ENCODE measurements at places on chromosomes 2 and 18. TPM values are rescaled to one million over a fixed set of nuclear protein-coding genes. Genes with fewer than 3 reads are reported as not detected.
A peak's percentile ranks its signal among the peaks of the same experiment; 100 is the strongest.

DNA sequence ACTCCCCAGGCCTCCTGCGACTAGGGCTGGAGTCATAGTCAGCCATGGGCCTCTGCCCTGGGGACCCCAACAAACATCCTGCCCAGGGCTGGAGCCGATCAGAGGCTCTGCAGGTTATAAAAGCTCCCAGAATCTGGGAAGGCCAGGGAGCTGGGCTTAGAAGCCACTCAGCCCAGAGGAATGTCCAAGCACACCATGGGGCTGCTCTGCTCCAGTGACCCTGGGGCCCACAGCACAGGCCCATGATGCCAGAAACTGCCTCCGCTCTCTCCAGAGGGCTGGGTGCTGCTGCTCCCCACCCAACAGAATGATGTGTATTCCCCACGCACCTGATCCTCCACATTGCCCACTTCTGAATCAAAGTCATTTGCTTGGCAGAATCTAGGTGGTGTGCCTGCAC is 88.5 kb downstream of the ARMC9 start:
- no peak for DNase-seq
- no peak overlapping the region for H3K27ac ChIP-seq
- H3K4me1 ChIP-seq = no peaks in the 10 kb centered on the region

GRCh38 chr18:37405229-37405628 is 160.4 kb downstream of the CELF4 start:
- H3K4me3 ChIP-seq = no peak overlapping the region
- H3K4me1 ChIP-seq = peaks cover 5% of the 10 kb centered on the region
- DNase-seq = no peak
- no peak overlapping the region for H3K27ac ChIP-seq

GRCh38 chr18:56085551-56085950 is 497.6 kb upstream of the TCF4 start:
- H3K27me3 ChIP-seq = no peaks in the 10 kb centered on the region
- no peak for DNase-seq
- no peaks in the 10 kb centered on the region for H3K4me1 ChIP-seq
- no peaks in the 10 kb centered on the region for H3K36me3 ChIP-seq
- H3K27ac ChIP-seq = no peak overlapping the region
- H3K4me3 ChIP-seq = no peak overlapping the region

GRCh38 chr2:67658820-67659219 is 261.7 kb downstream of the ETAA1 start:
- no peak for DNase-seq
- no peaks in the 10 kb centered on the region for H3K27me3 ChIP-seq
- no peak overlapping the region for H3K27ac ChIP-seq
- no peak overlapping the region for H3K4me3 ChIP-seq

GRCh38 chr2:238381341-238382115 is 45.2 kb upstream of the ASB1 start:
- H3K4me3 ChIP-seq = no peak overlapping the region
- DNase-seq = no peak
- H3K4me1 ChIP-seq = peaks cover 19% of the 10 kb centered on the region
- H3K27me3 ChIP-seq = no peaks in the 10 kb centered on the region
- peaks cover 13% of the 10 kb centered on the region for H3K36me3 ChIP-seq
- no peak overlapping the region for H3K27ac ChIP-seq

DNA sequence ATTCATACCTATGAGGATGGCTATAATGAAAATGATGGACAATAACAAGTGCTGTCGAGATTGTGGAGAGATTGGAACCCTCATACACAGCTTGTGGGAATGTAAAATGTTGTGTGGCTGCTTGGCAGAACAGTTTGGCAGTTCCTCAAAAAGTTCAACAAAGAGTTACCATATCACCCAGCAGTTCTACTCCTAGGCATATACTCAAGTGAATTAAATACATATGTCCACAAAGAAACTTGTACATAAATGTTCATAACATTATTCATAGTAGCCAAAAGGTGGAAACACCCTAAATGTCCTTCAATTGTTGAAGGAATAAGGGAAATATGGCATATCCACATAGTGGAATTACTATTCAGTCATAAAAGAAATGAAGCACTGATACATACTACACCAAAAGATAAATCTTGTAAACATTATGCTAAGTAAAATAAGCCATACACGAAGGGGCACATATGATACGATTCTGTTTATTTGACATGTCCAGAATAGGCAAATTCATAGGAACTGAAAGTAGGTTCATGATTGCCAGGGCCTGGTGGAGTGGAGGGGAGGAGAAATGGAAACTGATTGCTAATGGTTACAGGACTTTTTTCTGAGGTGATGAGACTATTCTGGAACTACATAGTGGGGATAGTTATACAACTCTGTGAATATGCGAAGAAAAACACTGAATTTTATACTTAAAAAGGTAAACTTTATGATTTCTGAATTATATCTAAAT is 92.1 kb downstream of the ADAM23 start:
- H3K4me3 ChIP-seq = no peak overlapping the region
- no peak for DNase-seq
- H3K27ac ChIP-seq = peak overlapping the region; percentile 72
- H3K27me3 ChIP-seq = peaks cover 11% of the 10 kb centered on the region
- H3K36me3 ChIP-seq = no peaks in the 10 kb centered on the region

GRCh38 chr18:65464361-65464760 is 286.5 kb upstream of the CDH7 start:
- DNase-seq = no peak
- no peaks in the 10 kb centered on the region for H3K4me1 ChIP-seq
- H3K27ac ChIP-seq = no peak overlapping the region
- H3K36me3 ChIP-seq = no peaks in the 10 kb centered on the region
- H3K27me3 ChIP-seq = no peaks in the 10 kb centered on the region
- no peak overlapping the region for H3K4me3 ChIP-seq

DNA sequence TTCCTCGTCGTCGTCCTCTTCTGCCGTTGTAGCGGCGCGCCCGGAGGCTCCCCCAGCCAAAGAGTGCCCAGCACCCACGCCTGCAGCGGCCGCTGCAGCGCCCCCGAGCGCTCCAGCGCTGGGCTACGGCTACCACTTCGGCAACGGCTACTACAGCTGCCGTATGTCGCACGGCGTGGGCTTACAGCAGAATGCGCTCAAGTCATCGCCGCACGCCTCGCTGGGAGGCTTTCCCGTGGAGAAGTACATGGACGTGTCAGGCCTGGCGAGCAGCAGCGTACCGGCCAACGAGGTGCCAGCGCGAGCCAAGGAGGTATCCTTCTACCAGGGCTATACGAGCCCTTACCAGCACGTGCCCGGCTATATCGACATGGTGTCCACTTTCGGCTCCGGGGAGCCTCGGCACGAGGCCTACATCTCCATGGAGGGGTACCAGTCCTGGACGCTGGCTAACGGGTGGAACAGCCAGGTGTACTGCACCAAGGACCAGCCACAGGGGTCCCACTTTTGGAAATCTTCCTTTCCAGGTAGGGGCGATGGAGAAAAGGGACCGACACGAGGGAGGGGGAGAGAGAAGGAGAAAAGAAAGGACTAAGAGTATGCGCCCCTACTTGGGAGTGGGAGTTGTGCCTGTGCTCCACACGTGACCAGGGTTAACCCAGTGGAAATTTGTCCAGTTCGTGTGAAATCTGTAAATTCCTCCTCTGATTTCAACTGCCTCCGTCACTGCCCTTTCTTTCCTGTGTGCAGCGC is 800 bp downstream of the HOXD13 start:
- peaks cover 85% of the 10 kb centered on the region for H3K27me3 ChIP-seq
- peak overlapping the region; percentile 71 for H3K4me3 ChIP-seq
- peaks cover 20% of the 10 kb centered on the region for H3K4me1 ChIP-seq

DNA sequence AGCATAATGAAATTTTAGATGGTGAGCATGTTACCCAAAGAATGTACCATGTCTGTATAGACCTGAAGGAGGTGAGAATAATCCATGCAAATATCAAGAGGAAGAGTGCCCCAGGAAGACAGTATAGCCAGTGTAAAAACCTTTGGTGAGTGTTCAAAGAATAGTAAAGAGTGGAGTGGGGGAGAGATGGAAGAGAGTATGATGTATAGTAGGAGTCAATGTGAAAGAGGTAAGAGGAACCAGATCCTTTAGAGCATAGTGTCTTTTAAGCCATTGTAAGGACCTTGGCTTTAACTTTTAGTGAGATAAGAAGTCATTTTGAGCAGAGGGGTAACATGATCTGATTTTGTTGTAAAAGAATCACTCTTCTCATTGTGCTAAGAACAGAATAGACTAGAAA is 1052.3 kb upstream of the ZEB2 start:
- H3K4me1 ChIP-seq = no peaks in the 10 kb centered on the region
- no peaks in the 10 kb centered on the region for H3K27me3 ChIP-seq
- H3K36me3 ChIP-seq = no peaks in the 10 kb centered on the region

DNA sequence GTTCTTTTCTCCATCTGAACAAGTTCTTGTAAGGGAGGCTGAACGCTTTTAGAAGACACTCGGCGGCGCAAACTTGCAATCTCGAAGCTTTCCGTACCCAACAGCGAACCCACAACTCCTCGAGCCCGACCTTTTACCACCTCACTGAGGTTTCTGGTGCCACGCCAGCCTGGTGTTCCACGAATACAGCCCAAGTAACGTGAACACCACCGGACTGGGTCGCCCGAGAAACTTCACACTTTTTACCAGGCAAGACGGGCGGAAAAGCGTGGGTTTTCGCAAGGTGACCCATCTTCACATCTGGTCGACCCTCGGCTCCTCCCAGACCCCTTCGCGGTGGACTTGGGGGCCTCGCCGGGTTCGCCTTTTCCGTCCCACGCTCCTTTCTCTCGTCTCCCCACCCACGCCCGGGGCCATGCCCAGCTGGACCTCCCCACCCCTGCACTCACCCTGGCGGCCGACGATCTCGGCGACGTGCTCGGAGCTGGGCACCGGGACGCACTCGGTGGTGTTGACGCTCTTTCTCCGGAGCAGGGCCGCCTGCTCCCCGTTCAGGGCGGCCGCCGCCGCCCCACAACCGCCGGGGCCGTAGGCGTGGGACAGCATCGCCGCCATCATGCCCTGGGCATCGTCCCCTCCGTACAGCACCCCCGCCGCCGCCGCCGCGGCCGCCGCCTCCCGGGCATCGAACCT is 1.2 kb downstream of the MEX3C start:
- H3K4me3 ChIP-seq = peak overlapping the region; percentile 95
- peaks cover 41% of the 10 kb centered on the region for H3K4me1 ChIP-seq
- no peaks in the 10 kb centered on the region for H3K27me3 ChIP-seq
- peak; percentile 18 for DNase-seq
- H3K27ac ChIP-seq = peak overlapping the region; percentile 96
- H3K36me3 ChIP-seq = no peaks in the 10 kb centered on the region

GRCh38 chr2:28469947-28470535 is 25.8 kb upstream of the PLB1 start:
- peak overlapping the region; percentile 43 for H3K27ac ChIP-seq
- H3K36me3 ChIP-seq = peaks cover 8% of the 10 kb centered on the region
- no peak for DNase-seq
- H3K27me3 ChIP-seq = no peaks in the 10 kb centered on the region
- H3K4me3 ChIP-seq = no peak overlapping the region

GRCh38 chr2:180463608-180464007 is 456.5 kb upstream of the CWC22 start:
- no peak for DNase-seq
- no peak overlapping the region for H3K4me3 ChIP-seq
- H3K27ac ChIP-seq = no peak overlapping the region
- no peaks in the 10 kb centered on the region for H3K4me1 ChIP-seq
- H3K27me3 ChIP-seq = no peaks in the 10 kb centered on the region

Gene MFF
- 47.7 TPM for total RNA-seq

Gene THAP4
- total RNA-seq = 28.0 TPM

Gene NTSR2
- not detected for total RNA-seq

Gene IL1R2
- total RNA-seq = 1.9 TPM

Gene AGXT
- not detected for total RNA-seq

Gene NT5DC4
- not detected for total RNA-seq

Measured in T-helper 17 cell (primary cell).